ENCODE measurements at places on chromosomes 12 and 14. TPM values are rescaled to one million over a fixed set of nuclear protein-coding genes. Genes with fewer than 3 reads are reported as not detected.
A peak's percentile ranks its signal among the peaks of the same experiment; 100 is the strongest.

DNA sequence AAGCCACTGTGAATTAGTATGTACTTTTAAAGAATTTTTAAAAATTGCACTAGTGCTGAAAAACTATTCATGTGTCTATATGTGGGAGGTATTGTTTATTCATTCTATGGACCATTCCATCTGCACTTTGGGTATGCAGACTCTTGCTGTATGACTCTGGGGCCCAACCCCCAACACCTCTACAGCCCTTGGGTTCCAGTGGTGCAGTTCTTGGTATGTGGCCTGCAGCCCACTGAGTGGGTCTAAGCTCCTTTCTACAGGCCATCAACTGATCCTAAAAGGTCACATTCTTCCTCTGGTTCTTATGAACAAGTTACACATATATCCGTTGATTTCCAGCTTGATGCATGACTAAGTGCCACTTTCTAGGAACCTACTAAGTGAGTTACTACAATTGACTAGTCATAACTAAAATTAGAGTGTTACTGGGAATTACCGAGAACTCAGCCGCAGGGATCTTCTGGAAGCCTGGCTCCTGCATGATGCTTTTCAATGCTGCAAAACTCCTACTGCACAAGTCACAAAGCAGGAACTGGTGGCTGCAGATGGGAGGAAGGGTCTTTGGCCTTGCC is 62.4 kb upstream of the MED13L start:
- no peak for DNase-seq

The SERPINA1 gene
- polyA plus RNA-seq = 81.3 TPM

The DHRS2 gene
- polyA plus RNA-seq = 50.5 TPM

- DNase-seq = no peak
Observed at GRCh38 chr12:11183011-11183410, 3.7 kb downstream of the TAS2R42 start.

DNA sequence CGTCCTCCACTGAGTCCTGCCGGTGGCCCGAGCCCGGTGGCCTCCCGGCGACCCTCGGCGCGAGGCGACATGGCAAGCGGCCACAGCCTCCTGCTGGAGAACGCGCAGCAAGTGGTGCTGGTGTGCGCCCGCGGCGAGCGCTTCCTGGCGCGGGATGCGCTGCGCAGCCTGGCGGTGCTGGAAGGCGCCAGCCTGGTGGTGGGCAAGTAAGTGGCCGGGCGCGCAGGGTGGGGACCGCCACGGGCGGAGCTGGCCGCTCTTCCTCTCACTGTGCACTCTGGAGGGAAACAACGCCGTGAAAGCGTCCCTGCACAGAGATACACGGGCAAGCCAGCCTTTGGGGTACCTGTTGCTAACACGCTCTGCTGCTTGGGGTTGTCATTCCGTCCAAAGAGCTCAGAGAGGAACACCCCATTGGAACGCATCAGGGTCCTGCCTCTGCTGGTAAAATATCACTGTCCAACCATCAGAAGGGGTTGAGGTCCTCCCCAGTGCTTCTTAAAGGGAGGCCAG is at the start of gene AMDHD1:
Gene AMDHD1, plus strand, starts transcription at position 2 of the 513 bp plus-strand sequence. Its CDS starts 68 bp downstream, at position 70.
- peak; percentile 48 for DNase-seq

The TULP3 gene
- 31.0 TPM for polyA plus RNA-seq

The LHX5 gene
- polyA plus RNA-seq = not detected

DNA sequence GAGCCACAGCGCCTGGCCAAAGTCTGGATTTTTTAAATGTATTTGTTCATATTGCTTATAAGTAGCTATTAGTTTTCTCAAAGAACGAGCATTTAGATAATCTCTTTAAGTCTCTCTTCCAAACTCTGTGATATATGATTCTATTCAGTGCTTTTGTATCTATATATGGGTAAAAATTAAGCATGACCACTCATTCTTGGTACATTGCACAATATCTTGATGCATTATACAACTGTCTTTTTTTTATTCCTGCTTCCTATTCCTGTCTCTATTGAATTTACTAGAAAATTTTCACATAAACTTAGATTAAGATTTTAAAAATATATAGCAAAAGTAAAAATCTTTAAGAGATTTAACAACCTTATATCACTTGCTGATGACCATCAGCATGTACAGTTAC is 29.1 kb downstream of the SOCS2 start:
- no peak for DNase-seq

DNA sequence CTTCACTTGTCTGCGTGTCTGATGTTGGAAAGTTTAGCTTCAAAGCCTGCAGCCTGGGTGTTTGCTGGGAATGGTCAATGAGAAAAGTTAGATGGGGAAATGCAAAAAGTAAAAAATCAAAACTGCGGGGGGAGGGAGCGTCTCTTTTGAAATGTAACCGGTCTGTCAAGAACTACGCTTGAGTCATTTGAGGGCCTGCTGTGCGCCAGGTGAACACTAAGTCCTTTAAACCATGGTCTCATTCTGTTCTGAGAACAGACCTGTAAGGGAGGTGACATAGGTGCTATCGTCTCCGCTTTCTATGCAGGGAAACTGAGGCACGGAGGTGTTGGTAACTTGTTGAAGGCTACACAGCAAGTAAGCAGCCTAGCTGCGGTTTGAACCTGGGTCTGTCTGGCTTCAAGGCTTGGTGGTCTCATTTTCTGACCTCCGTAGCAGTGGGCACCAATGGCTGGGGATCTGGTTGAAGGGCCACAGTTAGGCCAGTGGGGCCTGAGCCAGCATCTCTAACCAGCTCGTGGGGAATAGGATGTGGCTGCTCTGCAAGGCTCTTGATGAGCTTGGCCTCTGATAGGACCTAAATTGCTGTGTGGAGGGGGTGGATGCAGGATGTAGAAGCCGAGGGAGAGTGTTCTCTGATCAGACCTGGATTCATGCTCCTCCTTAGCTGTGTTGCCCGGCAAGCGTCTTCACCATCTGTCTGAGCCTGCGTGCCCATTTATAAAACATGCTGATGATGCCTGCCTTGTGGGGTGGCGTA is 41.5 kb downstream of the KCTD10 start:
- no peak for DNase-seq

- peak; percentile 52 for DNase-seq
Observed at GRCh38 chr12:4320497-4320852, 538 bp upstream of the TIGAR start.

The BMAL2 gene
- 6.6 TPM for polyA plus RNA-seq

The NUAK1 gene
- 9.7 TPM for polyA plus RNA-seq

DNA sequence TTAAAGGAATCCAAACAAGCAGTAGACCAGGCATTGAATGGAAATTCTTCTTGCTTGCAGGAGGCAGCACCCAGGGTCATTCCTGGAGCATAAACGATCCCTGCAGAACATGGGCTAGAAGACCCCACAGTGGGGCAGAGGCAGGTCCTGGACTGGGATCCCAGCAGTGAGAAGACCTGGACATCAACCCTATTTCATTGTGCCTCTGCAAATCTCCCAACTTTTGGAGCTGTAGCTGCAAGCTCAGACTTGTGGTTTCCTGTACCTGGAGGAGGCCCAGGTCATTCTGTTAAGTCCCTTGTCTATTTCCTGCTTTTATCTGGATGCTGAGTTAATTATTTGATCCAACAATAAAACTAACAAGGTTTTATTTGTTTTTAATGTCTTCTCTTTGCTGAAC is 61.7 kb downstream of the CALM1 start:
- no peak for DNase-seq

The MYF6 gene
- polyA plus RNA-seq = not detected

GRCh38 chr12:98355933-98356332 is 159.5 kb upstream of the TMPO start:
- DNase-seq = no peak

GRCh38 chr14:89304972-89305703 is 111.9 kb downstream of the FOXN3 start:
- DNase-seq = peak; percentile 71

DNA sequence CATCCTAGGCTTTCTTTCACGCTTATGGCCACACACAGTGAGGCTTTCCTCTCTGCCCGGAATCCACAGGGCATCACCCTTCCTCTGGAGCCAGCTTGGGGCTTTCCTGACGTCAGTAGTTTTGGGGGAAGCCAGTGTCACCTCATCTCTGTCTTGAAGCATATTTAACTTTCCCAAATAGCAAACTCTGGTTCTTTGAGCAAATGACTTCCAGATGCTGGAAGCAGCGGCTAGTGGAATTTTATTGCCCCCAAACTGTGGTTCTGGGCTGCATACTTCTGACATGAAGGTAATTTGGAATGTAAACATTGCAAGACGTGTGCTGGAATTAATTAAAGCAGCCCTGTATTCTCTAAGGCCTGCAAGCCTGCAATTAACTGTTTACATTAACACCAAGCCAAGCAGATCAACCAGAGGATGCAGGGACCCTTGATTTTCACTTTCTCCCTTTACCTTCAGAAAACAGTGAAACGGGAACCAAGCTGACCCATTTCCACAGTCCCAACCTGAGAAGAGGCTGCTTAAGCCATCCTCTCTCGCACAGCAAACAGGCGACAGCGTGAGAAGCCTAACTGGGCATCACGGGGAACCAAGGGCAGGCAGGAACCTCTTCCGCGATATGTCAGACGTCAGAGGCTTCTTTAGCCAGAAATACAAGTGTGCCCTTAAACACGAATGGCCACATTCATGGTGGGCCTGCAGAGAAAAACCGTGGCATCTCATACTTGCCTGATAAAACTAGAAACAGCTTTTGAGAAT is 258.4 kb downstream of the CACNA1C start:
- DNase-seq = no peak

The ATXN2 gene
- polyA plus RNA-seq = 78.1 TPM

The CCDC38 gene
- polyA plus RNA-seq = 0.99 TPM

DNA sequence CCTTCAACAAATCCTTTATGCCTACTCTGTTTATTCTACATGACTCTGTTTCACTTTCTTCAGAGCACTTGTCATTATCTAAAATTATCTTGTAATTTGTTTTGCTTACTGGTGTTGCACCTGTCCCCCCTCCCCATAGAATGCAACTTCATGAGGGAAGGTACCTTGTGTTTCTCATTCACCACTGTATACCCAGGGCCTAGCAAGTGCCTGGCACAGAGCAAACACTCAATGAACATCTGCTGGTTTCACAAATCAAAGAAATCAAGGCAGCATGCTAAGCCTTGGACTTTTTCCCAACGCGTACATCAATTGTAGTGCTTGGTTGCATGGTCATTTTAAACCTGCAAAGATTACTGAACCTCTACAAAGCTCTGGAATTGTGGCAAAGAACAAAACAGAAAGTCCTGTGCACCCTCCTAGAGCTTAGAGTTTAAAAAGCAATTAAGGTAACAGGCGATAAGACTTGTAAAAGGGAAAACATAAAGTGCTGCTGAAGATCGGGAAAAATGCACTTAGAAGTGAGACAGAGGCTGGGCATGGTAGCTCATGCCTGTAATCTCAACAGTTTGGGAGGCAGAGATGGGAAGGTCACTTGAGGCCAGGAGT is 479.1 kb downstream of the MED13L start:
- DNase-seq = no peak

- no peak for DNase-seq
Observed at GRCh38 chr14:102565959-102566358, 26.5 kb upstream of the RCOR1 start.

The ABHD12B gene
- 1.2 TPM for polyA plus RNA-seq

The PRKD1 gene
- polyA plus RNA-seq = 34.4 TPM

- DNase-seq = no peak
Observed at GRCh38 chr14:35742442-35742841, 66.7 kb downstream of the RALGAPA1 start.

DNA sequence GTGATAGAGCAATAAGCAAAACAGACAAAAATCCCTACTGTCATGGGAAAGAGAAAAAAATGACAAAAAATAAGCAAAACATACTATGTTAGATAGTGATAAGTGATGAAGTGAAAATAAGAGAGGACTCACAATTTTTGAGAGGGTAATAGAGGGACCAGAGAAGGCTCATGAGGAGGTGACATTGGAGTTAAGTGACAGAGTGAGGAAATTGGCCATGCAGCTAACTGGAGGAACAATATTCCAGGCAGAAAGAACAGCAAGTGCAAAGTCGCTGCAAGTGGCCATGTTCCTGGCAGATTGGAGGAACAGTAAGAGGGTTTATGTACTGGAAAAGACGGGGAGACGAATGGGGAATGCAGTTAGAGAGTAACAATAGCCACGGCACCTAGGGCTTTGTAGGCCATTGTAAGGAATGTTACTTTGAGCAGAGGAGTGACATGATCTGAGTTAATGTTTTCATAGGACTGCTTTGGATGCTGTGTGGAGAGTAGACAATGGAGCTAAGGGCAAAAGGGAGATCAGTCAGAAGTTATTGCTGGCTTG is 1.4 kb upstream of the SAV1 start:
- DNase-seq = no peak

DNA sequence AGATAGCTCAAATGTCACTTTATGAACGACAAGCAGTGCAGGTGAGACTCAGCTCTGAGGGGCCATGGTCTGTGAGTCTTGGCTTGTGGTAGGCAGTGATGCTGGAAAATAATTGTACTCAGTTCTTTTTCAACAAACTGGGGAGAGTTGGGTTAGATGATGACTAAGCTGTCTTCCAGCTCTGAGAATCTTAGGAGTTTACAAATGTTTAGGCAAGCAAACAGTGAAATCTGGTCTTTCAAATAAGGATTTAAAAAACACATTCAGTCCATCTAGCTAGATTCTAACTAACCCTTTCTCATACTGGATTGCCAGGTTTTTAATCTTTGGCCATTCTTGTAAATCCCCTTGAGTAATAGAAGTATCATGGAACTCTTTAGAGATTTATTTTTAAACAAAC is 3.4 kb downstream of the PHC1 start:
- DNase-seq = no peak

DNA sequence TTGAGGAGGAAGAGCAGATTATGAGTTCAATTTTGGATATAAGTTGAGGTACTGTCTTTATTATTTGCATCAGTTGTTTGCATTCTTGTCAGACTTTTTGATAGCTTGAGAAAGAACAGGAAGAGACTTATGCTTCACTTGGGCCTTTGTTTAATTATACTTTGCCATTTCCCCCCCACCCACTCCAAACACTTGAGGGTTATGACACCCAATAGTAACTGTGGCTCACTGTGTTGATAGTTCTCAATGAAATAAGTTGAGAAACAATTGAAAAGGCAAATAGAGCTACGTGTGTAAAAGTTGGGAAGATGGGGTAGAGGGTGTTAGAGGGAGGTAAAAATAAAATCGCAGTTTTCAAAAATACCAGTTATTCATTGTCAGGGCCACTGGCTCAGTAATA is 17.7 kb downstream of the NAA30 start:
- DNase-seq = no peak

The TBPL2 gene
- polyA plus RNA-seq = not detected

DNA sequence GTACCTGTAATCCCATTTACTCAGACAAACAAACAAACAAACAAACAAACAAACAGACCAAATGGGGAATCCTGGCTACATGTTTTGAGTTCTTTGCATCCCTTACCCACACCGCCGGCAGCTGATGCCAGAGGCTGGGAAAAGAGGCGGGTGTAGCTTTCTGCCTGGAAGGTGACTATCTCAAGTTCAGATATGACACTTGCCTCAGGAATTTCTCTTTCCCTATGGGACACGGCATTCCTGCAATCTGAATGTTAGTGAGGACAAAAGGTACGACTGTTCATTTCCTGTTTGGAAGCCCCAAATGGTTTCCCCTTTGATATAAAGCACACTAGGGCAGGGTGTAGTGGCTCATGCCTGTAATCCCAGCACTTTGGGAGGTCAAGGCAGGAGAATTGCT is 2.9 kb downstream of the MYL2 start:
- DNase-seq = no peak

DNA sequence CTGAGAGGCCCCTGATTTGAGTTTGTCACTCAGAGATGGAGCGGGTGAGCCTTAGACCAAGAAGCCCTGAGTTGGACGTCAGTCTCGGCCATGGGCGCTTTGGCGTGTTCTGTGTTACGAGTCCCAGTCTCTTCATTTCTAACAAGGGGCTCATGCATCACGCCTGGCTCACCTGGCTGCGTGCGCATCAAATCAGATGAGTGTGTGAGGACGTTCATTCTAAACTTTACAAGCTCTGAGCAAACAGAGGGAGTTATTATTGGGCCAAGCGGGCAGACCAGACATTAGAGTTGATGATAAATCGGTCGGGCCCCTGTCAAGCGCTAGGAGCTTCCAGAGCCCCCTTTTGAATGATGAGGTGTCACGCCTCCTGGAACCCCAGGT is 117.2 kb downstream of the CALM1 start:
- DNase-seq = no peak

All from renal pelvis (tissue), 12 donors.